ENCODE measurements at places on chromosomes 12 and 14.

GRCh38 chr12:58301038-58301729, 359.8 kb downstream of the ATP23 start:
- DNase-seq = no peak

GRCh38 chr14:75720116-75720515, 59.1 kb downstream of the TTLL5 start:
- no peak for DNase-seq

- DNase-seq = no peak
Measured at GRCh38 chr12:3600039-3600720, 109.2 kb downstream of the PRMT8 start.

DNA sequence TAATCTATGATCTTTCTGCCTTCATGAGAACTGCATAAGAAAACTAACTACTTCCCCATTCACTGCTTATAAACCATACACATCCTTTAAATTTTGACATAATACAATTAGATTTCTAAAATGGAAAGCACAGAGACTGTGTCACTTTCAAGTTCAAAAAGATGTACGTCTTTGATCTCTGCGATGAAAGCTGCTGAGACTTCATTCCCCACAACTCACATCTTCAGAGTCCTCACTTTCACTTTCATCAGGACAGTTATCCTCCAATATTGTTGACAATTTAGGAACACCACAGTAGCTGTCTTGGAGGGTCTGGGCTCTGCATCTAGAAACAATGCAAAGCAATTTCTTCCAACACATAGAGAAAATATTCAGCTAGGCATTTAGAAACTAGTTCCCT, 47.9 kb upstream of the KCNC2 start:
- no peak for DNase-seq

All from psoas muscle (tissue), 8 donors.